ENCODE measurements at places on chromosomes 1 and 21. TPM values are rescaled to one million over a fixed set of nuclear protein-coding genes. Genes with fewer than 3 reads are reported as not detected.

- DNase-seq, result no peak
These were observed 49.0 kb downstream of the MAP3K21 start for GRCh38 chr1:233376382-233377110.

- no peak for DNase-seq
These were observed 135.7 kb upstream of the SLC45A1 start for GRCh38 chr1:8182034-8182761.

DNA sequence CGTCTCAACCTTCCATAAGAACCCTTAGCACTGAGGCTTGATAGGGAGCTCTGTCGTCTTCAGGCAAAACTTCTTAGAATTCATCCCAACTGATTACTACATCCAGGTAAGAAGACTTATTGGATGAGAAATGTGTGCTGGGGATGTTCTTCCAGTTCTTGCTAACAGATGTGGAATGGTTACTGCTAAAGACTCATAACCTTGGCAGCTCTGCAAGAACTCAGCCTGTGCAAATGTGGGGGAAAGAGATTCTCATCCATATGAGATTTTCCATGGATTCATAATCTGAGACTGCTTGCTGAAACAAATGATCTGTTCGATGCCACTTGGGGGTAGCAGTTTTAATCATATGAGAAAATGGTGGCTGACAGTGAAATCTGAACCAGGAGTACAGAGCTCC lies 48.2 kb downstream of the NTPCR start:
- DNase-seq, result no peak

- no peak for DNase-seq
These were observed at the start of gene KDF1 for GRCh38 chr1:26959722-26960624. TSS of gene KDF1 (minus strand) at chr1:26960468. CDS start at chr1:26952380, 8,088 bp downstream.

DNA sequence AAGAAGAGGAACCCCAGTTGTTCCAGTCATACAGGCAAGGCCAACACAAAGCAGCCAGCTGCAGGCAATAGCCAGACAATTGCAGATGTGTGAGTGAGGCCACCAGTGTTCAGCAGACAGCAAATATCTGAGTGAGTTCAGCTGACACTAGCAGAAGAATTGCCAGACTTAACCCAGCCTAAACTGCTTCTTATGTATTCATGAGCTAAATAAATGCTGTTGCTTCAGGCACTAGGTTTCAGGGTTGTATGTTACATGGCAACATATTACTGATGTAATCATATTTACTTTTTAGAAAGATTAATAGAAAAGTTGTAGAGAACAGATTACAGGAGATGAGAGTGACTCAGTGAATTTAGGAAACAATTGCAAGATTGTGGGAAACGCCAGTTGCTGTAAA lies 129.8 kb upstream of the CHODL start:
- no peak for DNase-seq

- DNase-seq, result no peak
These were observed 233.7 kb downstream of the SRGAP2C start for GRCh38 chr1:121418369-121419049.

The FMO2 gene
- total RNA-seq, result 54.1 TPM

The ZNF695 gene
- not detected for total RNA-seq

The SPRR5 gene
- total RNA-seq, result not detected
